ENCODE measurements at places on chromosomes 1 and 21.

DNA sequence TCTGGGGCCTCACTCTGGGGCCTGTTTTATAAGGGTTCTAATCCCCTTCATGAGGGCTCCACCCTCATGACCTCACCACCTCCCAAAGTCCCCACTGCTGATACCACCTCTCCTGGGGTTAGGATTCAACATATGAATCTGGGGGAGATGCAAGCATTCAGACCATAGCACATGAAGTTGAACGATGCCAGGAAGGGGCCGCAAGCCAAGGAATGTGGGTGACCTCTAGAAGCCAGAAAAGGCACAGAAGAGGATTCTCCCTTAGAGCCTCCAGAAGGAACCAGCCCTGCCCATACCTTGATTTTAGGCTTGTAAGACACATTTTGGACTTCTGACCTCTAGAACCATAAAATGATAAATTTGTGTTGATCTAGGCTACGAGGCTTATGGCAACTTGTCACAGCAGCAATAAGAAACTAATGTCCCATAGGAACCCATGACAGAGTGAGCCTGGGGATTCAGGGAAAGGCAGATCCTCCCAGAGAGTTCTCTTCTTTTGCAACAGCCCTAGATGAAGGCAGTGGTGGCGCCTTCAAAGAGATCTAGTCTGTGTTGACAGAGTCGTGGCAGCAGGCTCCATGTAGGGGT lies 27.9 kb downstream of the TRIM67 start:
- DNase-seq = no peak

DNA sequence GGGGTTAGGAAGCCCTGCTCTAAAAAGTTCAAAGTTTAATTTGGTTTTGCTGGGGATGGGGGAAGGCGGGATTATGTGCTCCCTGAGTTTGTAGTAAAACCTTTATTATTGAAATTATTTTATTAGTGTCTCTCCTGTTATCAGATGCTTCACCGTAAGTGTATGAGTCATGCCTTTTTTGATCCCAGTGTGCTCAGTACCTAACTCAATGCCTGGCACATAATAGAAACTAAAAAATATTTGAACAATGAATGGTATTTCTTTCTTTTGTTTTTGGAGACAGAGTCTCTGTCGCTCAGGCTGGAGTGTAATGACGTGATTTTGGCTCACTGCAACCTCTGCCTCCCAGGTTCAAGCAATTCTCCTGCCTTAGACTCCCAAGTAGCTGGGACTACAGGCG lies 6.4 kb downstream of the SNRPE start:
- DNase-seq = no peak

DNA sequence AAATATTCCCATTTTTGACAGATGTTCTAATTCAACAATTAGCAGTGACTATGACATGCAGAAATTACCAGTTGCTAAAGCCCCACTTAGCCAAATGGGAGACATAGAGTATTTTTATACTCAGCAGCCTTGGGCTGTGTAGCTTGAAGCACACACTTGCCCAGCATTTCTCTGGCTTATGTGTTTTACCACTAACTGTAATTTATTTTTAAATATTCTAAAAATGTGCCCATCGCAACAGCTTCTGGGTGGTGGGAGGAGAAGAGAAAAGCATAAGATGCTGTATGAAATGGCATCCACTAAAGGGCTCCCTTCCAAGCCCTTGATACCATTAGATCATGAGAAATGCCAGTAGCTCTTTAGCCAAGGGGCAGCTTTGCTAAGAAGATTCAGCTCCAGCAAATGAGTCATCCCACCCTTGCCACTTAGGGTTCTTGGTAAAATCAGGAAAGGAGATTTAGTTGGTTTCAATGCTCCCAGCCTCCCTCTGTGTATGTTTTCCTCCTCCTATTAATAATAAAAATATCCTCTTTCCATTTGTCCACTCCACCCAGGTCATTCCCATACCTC lies 462.7 kb upstream of the DEPDC1 start:
- no peak for DNase-seq

- DNase-seq = no peak
Measured at GRCh38 chr1:171935664-171936063, 94.4 kb downstream of the DNM3 start.

DNA sequence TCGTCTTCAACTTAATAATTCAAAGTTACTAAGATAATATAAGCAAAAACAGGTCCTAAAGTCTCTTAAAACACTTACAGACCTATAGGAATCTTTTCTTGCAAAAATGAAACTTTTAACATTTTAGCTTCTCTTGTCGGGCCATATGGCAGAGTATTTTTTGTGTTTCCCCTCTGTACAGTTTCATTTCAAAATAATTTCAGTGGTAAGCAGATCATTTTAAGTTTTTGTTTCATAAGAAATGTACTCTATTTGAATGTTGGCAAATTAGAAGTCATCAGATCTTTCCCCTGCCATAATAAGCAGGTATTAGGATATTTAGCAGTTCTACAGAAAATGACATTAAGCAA lies 37.9 kb downstream of the RGL1 start:
- no peak for DNase-seq

DNA sequence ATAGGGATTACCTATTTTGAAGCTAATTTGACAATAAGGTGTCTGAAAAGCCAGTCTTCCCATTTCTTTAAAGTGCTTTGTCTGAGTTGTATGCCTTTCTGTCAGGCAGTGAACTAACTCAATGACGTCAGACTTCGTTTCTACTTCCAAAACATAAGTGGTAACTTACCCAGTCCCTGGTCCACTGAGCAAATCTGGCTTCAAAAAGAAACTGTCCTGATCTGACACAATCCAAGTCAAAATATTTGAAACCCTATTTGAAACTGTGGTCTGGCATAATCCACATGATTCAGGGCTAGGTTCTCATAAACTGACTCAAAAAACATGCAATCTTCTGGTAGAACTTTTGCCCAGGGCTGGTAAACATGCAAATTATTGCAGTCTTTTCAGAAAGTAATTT lies 34.0 kb downstream of the DIRAS3 start:
- DNase-seq = no peak

DNA sequence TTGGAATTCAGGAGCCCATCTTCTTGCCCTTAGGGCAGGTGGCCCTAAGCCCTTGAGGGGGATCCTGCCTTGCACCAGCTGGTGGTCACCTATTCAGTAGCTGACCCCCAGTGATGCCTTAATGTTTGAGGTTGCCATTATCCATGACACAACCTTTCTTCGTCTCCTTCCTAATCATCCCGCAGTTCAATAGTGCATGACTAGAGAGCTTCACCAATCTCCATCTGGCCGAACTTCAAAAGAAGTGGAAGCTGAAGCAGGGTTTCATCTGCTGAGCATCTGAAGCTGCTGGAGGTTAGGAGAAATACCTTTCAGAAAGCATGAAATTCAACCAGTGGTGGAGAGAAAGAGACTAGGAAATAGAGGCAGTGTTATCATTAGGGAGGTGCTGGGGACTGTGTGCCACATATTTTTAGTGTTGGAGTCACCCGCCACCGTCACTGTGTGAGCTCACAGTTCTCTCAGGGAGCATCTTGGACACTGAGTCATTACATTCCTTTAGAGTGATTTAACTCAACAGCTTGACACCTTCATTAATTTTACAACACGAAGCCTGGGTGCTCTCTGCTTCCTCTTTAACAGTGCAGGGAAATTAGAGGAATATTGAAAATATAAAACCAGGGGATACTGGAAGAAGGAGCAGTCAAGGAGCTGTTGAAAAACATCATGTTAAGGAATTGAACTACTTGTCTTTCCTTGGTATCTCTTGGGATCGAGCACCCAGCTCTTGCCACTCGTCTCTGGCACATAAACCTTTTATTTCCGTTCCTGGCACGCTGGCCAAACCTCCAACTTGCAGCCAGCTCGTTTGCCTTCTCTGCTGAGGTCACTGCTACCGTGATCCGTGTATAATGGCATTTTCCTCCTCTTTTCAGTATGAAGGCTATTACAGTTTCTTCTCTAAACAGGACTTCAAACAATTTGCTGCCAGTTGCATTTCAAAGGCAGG lies 53.6 kb downstream of the PEX14 start:
- no peak for DNase-seq

- no peak for DNase-seq
Measured at GRCh38 chr1:78490861-78491450, at the start of gene PTGFR. Gene PTGFR (plus strand): TSS chr1:78490974. CDS start chr1:78492744, 1,770 bp downstream.

GRCh38 chr21:37835481-37835880 lies 80.8 kb downstream of the KCNJ6 start:
- no peak for DNase-seq

DNA sequence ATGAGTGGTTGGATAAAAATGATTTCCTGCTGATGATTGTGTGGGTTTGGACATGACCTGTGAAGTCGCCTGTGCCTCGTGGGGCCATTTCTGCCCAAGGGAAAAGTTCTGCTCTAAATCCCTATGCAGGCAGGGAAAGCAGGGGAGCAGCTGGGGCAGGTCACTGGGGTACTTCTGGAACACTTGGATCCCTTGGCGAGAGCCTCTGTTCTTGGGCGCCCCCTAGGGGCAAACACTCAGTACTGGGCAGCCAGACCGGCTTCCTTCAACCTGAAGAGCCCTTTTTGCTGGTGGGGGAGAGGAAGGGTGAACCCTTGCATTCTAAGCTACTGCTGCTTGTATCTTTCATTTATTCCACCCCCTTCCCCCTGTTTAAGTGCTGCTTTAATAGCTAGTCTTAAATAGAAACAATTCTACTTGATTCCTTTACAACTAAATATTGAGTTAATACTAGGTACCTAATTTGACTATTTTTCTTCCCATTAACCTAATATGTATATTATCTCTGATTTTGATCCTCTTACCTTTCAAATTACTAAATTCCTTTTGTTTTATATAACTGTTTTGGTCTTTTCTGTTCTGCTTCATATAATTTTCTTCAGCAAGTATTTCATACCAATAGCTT lies 5.1 kb upstream of the CLEC20A start:
- peak; percentile 47 for DNase-seq

- no peak for DNase-seq
Measured at GRCh38 chr1:205714190-205714905, 34.0 kb upstream of the SLC45A3 start.

DNA sequence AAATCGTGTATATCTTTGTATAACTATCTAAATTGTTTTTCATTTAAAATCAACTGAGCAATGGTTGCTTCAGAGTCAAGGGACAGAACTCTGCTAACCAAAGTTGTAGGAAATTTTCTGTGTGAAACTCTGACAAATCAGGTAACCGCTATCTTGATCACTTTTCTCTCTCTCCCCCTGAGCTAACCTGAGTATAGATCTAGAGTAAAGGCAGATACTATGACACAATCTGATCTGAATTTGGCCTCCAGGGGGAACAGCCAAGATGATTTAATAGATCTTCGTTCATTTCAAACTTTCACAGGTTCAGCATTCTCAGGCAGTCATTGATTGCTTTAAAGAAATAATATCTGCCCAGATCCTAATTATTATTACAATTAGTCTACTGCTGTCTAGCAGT lies 472.8 kb downstream of the NUF2 start:
- DNase-seq = no peak

- DNase-seq = no peak
Measured at GRCh38 chr1:156525856-156526489, 25.4 kb upstream of the MEF2D start.

DNA sequence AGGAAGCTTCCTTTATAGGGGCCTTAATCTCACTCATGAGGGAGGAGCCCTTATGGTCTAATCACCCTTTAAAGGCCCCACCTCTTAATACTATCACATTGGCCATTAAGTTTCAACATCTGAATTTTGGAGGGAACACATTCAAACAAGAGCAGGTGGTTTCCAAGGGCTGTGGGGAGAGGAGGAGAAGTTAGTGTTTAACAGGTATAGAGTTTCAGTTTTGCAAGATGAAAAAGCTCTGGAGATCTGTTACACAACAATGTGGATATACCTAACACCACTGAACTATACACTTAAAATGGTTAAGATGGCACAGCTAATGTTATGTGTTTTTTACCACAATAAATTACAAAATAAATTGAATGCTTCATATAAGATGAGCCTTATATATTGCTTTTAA lies 113.4 kb upstream of the DNAH14 start:
- DNase-seq = no peak

DNA sequence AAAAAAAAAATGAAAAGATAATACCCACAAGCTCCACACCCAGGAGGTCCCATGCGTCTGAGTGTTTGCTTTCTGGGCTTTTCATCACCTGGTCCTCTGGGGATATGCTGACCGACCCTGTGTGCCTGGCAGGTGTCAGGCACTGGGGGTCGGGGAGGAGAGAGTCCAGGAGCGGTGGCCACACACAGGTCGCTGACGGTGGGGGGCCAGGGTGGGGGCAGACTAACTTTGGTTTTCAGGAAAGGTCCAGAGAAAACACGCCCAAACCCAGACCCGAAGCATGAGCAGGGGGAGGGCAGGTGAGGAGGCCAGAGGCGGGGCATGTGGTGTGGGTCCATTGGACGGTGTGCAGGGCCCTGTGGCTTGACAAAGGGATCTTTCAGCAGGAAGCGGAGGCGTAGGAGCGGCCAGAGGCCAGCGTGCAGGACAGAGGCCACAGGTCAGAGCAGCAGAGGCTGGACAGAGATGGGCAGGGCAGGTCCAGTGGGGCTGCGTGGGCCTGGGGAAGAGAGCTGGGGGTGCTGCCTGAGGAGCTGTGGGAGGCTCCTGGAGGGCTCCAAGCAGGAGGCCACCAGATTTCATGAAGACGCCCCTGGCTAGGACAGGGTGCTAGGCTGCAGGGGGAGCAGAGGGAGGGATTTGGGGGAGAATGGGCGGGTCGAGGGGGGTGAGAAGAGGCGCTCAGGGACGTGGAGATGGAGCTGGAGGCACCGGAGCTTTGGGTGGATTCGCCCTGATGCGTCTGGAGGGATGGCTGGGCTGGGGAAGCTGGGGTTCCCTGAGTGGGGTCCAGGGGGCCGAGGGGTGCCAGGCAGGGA lies 15.8 kb downstream of the RNF223 start:
- no peak for DNase-seq

DNA sequence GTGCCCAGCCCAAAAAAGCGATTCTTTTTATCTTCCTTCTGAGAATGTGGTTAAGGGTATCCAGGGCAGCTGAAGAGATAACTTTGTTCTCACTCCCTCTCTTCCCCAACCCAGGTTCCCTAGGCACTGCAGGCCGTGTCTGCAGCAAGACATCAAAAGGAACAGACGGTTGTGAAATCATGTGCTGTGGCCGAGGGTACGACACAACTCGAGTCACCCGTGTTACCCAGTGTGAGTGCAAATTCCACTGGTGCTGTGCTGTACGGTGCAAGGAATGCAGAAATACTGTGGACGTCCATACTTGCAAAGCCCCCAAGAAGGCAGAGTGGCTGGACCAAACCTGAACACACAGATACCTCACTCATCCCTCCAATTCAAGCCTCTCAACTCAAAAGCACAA lies 11.4 kb downstream of the WNT2B start:
- DNase-seq = no peak

All from CD4-positive, alpha-beta T cell treated with Interleukin-1 beta for 1 hour (primary cell).